Retinal pigment epithelial cell (primary cell): ENCODE measurements at places on chromosomes 7 and 10.

- no peak for DNase-seq
Measured at GRCh38 chr10:122884166-122884565, 4.8 kb upstream of the FAM24B start.

DNA sequence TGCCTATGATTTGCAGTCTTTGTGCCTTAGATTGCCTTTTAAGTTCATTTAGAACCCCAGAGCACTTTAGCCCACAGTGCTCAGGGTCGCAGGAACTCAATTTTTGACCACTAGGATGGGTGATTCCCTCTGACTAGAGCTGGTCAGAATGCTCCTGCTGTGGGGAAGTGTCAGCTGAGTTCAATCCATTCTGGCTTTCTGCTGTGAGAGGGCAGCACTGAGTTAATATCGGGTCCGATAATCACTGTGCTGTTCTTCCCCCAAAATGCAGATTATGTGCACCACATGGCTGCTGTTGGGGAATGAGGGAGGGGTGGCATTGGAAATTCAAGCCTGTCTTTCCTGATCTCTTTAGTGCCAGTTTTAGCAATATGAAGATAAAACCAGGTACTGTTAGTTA is 886.4 kb downstream of the DNAJB9 start:
- DNase-seq, result no peak

GRCh38 chr7:129907122-129907736 is 45.5 kb downstream of the UBE2H start:
- no peak for DNase-seq

- no peak for DNase-seq
Measured at GRCh38 chr7:121305109-121305508, 23.7 kb upstream of the WNT16 start.

DNA sequence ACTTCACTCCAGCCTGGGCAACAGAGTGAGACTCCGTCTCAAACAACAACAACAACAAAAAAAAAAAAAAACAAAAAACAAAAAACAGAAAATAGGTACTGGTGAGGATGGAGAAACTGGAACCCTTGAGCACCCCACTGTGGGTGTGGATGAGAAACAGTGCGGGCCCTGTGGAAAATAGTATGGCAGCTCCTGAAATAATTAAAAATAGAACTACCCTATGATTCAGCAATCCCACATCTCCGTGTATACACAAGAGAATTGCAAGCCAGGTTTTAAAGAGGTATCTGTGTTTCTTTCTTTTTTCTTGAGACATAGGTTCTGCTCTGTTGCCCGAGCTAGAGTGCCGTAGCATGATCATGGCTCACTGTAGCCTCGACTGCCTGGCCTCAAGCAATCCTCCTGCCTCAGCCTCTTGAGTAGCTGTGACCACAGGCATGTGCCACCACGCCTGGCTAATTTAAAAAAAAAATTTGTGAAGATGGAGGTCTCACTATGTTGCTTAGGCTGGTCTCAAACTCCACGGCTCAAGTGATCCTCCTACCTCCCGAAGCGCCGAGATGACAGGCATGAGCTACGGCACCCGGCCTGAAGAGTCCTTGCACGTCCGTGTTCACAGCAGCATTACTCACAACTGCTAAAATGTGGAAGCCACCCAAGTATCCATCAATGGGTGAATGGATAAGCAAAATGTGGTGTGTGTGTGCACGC is 39.5 kb downstream of the EBF3 start:
- no peak for DNase-seq

- DNase-seq, result no peak
Measured at GRCh38 chr10:35007858-35008301, 82.3 kb downstream of the CUL2 start.

DNA sequence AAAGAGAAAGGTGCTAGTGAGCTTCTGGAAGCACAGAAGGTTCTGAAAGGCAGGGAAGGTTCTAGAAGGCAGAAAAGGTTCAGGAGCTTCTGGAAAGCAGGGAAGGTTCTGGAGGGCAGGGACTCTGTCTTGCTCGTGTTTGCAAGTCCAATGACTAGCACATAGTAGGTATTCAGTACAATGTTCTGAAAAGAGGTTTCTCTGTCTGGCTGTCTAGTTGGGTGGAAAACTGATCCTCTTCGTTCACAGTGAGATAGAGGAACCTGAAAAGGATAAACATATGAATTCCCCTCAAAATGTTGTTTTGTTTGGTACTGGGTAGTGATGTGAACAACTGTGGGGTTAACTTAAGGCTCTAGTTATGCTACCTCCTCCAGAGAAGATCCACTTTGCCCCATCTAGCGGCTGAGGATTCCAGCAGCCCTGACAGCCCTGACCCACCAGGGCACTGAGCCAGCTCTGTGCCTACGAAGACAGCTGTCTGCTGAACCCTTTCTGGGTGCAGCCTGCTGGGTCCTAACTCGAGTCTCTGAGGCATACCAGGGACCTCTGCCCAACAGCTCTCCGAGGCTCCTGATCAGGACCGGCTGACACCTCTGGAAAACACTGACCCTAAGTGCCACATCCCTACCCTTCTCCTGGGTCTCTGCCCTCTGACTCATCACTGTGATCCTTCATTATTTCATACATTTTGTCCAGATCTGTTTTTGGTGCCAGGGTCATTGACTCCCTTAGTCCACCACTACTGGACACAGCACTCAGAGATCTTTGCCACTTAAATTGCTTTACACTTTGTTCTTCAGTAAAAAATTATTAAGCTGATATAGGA is 15.4 kb downstream of the PTPRN2 start:
- no peak for DNase-seq

GRCh38 chr10:30577048-30577447 is 52.5 kb downstream of the LYZL2 start:
- no peak for DNase-seq

GRCh38 chr7:12766416-12766815 is 79.0 kb downstream of the ARL4A start:
- DNase-seq, result no peak

DNA sequence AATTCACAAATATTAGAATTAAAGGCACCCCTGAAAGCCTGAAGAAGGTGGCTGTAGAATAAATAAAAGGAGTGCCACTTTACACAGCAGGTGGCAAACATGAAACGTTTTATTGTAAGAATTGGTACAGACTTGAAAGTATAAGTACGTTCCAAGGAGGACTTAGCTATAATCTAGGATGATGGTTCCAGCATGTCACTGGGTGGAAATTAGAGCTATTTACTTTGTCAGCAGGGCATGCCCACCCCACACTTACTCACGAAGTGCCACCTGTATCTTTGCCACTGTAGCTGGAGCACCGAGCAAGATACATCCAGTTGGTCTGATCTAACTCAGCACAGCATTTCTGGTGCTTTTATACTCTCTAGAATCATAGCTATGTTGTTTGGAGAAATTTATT is 97.8 kb downstream of the GRM8 start:
- DNase-seq, result no peak

GRCh38 chr7:223118-223800 is 30.9 kb downstream of the FAM20C start:
- DNase-seq, result no peak

DNA sequence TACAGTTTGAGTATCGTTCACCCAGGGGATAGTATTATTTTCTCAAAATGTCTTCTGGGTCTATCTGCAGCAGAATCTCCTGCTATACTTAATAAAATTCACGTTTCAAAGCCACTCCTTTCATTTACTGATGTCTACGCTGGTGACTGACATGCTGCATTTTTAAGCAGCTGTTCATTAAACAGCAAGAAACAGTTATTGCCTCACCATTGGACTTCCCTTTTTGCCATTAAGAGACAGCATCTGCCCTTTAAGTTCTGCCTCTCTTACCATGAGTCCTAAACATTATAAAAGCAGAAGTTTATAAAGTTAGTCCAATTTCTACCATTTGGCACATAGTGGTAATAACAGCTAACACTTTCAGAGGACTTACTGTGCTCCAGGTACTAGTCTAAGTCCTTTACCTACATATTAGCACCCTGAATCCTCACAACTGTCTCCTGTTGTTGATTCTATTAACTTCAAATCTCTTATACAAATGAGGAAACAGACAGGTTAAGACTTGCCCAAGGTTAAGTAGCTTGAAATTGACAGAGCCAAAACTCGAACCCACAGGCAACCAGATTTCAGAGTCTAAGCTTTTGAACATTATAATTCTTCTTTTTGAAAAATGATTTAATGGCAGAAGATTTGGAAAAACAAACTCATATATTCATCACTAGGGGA is 169.5 kb downstream of the SNX13 start:
- DNase-seq, result no peak

- no peak for DNase-seq
Measured at GRCh38 chr7:95794917-95795515, 22.7 kb downstream of the DYNC1I1 start.
